CMK (cell line): ENCODE measurements at places on chromosomes 16 and 17.

GRCh38 chr17:60138769-60139437 is 10.9 kb upstream of the CA4 start:
- no peak for DNase-seq

DNA sequence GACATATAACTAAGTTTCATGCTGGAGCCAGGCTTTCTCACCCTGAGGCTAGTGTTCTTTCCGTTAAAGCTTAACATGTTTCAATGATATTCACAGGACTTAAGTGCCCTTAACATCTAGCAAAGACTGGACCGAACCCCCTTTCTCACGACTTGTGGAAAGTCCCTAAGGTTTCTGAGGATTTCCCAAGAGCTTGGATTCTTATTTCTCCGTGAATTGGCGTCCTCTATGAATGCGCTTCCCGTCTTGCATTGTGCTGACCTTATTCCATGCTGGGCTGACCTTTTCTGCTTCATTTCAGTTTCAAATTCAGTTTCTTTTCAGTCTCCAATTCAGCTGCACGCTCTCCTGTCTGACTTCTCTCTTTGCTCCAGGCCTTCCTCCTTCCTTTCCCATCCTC is 206.4 kb downstream of the HS3ST3A1 start:
- DNase-seq: no peak

- no peak for DNase-seq
Observed at GRCh38 chr17:28746611-28747050, 2.8 kb downstream of the TRAF4 start.

- no peak for DNase-seq
Observed at GRCh38 chr16:85554114-85554888, 58.8 kb upstream of the GSE1 start.
